ENCODE measurements at places on chromosomes 1 and 21.
A peak's percentile ranks its signal among the peaks of the same experiment; 100 is the strongest.

GRCh38 chr1:68213843-68214242 is 18.5 kb downstream of the WLS start:
- peak; percentile 55 for DNase-seq

GRCh38 chr1:236041631-236042618 is 23.0 kb downstream of the NID1 start:
- no peak for DNase-seq

- DNase-seq = no peak
These were observed 17.9 kb downstream of the PROX1 start for GRCh38 chr1:214005708-214006107.

DNA sequence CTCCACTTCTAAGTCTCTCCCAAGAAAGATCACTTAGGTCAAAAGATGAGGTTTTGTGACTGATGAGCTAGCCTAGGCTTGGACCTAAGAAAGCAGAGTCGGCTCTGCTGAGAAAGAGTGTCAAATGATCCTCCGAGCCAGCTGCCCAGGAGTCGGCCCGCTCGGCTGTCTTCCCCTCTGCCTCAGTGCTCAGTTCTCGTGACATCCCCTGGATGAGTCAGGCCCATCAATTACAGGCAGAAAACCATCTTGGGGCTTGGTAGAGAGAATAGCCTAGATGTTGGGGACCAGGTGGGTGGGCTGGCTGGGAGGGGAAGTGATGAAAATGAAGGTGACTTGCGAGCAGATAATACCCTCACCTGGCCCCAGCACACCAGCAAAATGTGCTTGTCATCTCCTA is 60.5 kb downstream of the SLC66A1 start:
- no peak for DNase-seq

DNA sequence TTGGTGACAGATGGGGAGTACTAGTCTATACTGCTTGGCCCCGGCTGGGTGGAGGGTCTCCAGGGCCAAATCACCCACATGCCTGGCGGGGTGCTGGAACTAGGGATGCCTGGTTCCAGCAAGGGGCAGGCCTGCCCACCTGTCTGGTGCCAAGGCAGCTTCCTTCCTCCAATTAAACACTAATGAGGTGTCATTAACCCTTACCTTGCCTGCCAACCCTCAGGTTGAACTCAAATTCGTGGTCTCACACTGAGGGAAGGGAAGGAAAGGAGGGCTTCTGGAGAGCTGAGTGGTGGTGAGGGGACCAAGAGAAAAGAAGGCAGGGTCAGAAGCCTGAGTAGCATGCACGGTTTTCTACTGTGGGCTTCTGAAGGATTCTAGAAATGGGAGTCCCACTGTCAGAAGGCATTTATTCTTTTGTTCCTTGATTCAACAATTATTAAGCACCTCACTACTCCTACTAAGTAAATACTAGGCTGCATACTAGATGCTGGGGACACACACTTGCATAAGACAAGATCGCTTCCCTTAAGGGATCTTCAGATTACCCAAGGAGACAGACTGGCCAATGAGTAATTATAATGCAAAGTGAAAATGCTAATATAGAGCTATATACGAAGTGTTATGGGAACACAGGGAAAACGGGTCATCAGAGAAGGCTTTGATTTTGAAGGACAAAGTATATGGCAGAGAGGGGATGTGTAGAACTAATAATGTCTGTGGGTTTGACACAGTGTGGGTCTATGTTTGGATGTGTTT is 5.9 kb upstream of the EFNA3 start:
- no peak for DNase-seq

DNA sequence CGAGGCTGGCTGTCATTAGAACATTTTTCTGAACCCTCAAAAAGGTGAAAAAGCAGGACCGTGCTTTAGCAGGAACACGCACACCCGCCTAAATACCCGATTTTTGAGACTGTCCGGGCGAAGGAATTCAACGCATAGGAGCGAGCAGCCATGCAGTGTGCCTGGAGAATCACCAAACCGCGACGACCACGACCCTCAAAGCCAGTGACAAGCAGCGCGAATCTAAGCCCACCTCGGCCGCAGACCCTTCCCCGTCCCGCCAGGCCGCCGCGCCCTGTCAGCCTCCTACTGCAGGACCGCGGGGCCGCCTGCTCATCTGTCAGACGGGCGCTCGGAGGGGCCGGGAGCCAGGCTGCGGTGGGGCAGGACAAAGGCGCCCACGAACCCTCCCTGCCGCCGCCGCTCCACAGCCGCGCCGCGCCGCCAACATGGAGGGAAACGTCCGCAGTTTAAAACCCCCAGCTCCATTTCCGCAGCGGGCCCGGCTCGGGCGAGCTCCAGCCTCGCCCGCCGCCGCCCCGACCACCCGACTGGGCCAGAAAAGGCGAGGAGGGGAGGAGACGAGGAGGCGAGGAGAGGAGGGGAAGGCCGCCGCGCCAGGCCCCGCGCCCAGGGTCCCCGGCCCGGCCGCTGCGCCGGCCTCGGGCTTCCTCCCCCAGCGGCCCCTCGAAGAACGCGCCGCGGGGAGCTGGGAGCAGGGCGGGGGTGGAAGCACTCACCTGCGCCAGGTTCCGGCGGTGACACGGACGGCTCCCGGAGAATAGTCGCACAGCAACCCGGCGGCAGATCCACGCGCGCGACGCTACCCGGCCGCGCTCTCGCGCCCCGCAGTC is at the start of gene LBR:
Gene LBR, minus strand, starts transcription at position 804 of the 833 bp plus-strand sequence. CDS start 3,963 bp downstream, outside the sequence.
- no peak for DNase-seq

DNA sequence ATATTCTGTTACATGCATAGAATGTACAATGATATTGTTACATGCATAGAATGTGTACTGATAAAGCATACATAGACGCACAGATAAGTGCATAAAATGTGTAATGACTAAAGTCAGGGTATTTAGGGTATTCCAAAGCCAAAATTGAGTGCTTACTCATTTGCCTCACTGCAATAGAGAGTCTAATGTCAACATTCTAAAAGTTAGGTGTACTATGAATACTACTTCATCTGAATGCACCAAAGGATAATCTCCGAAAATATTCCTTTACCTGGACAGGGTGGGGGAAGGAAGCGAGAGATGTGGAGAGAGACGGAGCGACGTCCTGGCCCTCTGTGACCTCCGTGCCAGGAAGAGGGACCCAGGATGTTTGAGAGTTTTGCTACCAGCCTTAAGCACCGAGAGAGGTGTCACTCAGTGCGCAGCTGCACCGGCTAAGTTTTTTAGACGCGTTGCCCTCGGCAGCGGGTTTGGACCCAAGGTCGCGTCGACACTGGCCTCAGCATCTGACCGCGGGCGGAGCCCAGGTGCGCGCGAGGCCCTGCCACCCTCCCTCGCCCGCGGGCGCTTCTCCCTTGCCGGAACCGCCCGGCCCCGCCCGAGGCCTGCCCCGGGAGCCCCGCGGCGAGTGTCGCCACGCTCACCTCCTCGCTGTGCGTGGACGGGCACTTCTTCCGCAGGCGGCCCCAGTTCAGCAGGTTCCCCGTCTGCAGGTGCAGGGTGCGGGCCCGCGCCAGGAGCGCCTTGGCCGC is 660 bp downstream of the GCLM start:
- DNase-seq = peak; percentile 9

DNA sequence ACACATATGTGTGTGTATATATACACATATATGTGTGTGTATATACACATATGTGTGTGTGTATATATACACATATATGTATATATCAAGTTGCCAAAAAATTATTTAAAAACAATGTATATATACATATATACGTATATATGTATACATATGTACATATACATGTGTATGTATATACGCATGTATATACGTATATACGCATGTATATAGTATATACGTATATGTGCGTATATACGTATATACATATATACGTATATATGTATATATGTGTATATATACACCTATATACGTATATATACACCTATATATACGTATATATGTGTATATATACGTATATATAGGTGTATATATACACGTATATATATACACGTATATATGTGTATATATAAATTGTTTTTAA is 57.0 kb upstream of the ZNF644 start:
- no peak for DNase-seq

All from H4 (cell line).